ENCODE measurements at places on chromosomes 7 and 10.

GRCh38 chr7:151411551-151411950 is 1.7 kb upstream of the WDR86 start:
- DNase-seq = no peak

DNA sequence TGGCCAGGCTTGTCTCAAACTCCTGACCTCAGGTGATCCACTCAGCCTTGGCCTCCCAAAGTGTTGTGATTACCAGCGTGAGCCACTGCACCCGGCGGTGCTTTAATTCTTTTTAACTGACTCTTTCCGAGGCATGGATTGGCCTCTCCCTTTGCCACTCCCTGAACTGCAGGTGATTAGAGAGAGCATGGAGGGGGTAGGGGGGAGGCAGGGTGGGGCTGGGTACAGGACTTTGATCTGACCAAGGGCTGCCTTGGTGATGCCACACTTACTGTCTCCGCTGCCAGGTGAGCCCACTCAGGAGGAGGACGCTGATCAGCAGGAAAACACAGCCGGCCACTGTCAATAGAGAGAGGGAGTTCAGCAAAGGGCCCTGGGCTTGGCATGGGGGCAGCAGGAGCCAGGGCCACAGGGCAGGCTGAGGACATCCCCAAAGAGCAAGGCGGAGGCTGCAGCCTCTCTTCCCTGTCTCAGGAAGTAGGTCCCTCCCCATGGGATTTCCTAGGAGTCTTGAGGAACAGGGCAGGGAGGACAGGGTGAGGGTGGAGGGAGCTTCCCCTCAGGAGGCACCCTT is 40.5 kb upstream of the IL15RA start:
- DNase-seq = no peak

GRCh38 chr10:124612611-124613498 is 131.3 kb downstream of the FAM53B start:
- DNase-seq = no peak

DNA sequence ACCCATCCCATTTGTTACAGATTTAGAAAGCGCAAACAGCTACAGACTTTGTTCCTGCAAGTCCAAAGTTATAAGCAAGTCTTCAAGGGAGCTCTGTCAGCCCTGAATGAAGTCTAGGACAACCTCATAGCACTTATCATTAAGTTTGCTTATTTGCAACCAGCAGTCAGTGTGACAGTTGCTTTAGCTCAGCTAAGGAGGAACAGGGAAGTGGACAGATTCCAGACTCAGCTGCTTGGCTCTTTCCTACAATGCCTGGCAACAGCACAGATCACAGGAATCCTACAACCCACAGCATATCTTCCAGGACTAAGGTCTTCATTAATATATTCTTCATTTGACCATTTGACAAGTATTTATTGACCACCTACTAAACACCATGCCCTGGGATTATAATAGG is 17.4 kb upstream of the KIF5B start:
- no peak for DNase-seq

DNA sequence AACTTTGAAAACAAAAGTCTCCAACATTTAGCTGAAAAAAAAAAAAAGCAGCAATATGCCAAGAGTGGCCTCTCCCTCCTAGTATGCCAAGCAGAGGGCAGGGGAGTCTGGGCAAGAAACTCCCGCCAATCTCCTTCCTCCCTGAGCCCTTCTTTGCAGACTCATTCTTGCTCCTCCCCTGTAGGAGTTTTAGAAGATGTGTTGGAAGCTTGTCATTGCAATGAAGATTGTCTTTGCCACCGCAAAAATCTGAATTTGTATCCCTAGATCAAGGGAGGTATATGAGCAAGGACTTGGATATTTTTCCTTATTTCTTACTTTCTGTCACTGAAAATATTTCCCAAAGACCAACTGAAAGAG is 2.6 kb upstream of the TNS3 start:
- no peak for DNase-seq

DNA sequence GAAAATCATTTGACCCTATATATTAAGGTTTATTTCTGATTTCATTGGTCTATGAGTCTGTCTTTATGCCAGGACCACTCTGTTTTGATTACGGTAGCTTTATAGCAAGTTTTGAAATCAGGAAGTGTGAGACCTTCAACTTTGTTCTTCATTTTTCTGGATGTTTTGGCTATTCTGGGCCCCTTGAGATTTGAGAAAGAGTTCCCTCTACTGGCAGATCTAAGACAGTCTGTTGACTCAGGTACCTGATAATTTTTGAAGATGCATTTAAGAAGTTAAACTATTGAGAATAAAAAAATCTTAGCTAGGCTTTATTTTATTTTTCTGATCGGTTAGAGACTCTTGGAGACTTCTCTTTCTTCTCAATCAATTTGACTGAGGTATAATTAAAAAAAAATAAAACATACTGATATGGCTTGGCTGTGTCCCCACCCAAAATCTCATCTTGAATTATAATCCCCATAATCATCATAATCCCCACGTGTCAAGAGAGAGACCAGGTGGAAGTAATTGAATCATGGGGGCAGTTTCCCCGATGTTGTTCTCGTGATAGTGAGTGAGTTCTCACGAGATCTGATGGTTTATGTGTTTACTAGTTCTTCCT is 209.2 kb downstream of the SNX10 start:
- peak; percentile 49 for DNase-seq

DNA sequence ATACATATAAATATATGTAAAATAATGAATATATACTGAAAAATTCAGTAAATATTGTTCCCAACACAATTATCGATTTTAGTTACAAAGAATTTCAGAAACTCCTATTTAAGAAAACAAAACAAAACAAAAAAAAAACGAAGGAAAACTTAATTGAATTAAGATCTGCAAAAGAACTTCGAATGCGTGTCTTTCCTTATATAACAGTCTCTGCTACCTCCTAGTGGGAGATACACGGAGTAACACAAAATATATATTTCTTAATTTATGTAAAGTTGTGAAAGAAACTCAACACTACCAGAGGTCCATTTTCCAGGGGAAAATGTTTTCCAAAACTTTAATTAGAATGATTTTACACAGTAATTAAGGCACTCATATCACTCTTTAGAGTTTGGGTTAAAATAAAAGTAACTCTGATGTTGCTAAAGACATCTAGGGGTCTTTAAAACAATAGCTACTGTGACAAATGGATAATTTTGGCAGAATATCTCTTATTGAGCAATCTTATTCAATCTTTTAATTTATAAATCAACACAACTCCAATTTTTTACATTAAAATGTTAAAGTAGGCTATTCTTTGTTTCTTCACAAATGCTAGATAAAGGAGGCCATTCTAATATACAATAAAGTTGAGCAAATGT is 41.6 kb downstream of the NEBL start:
- DNase-seq = peak; percentile 10

GRCh38 chr7:43671521-43671920 is 57.8 kb downstream of the COA1 start:
- no peak for DNase-seq

DNA sequence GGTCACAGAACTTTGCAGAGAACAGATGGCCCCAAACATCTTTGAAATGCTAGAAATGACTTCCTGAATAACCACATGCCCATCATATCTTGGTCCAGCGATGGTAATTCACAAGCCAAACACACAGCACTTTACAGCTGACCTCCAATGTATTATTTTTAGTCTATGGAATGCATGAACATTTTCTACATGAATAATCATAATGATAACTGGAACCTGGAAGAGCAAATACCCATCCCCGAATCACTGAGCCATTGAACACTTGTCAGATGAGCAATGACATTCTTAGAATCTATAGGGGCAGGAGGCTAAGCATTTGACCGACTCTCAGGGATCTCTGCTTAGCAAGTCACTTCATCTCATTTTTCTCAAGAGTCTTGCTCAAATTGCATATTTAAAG is 167.3 kb downstream of the CREB5 start:
- DNase-seq = no peak

DNA sequence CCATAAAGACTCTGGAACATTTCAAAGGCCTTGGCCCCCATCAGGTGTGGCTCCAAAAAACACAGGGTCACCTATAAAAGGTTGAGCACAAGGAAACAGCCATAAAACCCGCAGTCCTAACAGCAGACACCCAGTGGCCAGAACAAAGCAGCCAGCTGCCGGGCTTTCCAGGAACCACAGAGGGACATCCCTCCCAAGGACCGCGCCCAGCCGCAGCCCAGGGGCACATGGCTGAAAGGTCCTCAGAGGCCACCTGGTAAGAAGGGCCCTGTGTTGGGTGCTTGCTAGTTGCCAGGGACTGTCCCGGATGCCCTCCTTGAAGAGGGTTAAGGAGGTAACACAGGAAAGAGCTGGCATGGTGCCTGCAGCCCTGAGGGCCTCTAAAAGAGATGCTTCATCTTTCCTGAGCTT is 32.7 kb downstream of the KCNMA1 start:
- no peak for DNase-seq

DNA sequence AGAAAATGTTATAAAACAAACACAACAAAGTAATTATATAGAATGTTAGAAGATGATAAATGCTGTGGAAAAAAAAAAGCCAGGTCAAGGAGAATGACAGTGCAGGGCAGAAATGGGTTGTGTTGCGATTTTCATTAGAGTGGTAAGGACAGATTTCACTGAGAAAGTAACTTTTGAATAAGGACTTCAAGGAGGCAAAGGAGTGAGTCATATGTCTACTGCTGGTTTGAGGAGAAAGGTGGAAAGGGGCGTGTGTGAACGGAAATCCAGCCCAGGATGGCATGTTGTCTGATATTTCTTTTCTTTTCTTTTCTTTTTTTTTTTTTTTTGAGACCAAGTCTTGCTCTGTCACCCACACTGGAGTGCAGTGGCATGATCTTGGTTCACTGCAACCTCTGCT is 12.3 kb upstream of the DLD start:
- DNase-seq = no peak

DNA sequence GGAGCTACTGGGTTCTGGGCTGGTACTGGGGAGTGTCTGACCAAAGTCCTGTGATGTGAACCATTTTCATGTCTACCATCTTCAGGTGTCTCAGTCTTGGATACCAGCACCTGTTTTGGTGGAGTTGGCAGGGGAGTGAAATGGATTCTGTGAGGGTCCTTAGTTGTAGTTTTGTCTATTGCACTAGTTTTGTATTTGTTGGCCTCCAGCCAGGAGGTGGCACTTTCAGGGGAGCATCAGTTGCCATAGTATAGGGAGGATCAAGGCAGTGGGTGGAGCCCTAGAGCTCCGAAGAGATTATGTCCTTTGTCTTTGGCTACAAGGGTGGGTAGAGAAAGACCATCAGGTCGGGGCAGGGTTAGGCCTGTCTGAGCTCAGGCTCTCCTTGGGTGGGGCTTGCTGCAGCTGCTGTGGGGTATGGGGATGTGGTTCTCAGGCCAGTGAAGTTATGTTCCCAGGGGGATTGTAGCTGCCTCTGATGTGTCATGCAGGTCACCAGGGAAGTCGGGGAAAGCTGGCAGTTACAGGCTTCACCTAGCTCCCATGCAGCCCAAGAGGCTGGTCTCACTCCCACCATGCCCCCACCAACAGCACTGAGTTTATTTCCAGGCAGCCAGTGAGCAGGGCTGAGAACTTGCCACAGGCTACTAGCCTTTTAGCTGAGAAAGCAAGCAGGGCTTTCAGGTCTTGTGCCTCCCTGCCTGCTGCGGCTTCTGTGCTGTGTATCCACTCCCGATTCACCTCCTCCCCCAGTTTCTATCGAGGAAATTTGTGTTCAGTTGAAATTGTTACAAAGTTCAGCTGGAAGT is 153.1 kb downstream of the ZNF365 start:
- DNase-seq = no peak

- DNase-seq = peak; percentile 76
Measured at GRCh38 chr10:102450374-102451104, 804 bp downstream of the C10orf95 start.

- no peak for DNase-seq
Measured at GRCh38 chr7:94253686-94254085, 141.0 kb upstream of the COL1A2 start.

DNA sequence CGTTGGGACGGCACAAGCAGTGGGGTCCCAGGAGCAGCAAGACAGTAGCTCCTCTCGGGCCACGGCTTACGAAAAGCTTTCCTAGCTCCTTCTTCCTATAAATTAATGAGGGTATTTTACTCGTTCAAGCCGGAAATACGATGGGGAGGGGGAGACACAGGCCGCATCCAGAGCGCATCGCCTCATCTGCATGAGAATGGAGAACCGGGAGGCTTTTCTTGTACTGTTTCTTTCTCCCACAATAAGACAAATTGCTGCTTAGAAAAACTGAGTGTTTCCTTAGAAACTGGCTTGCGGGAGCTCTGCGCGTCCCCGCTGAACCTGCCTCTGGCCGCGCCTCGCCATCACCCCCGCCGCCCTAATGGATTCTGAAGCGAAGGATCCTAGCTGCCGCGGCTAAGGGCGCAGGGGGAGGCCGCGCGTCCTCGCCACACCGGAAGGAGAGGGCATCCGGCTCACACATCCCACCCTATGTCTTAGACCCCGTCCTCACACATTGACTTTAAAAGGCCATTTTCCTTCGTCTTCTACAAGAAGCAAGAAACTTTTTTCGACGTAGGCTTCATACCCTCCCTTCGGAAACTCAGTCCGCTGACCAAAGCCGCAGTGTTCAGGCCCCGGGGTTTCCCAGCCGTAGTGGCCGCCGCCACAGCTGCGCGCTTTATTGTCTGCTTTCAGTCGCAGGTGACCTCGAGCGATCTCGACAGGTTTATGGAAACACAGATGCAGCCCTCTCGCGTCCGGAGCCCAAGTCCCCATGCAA is 8.8 kb downstream of the NXPH1 start:
- no peak for DNase-seq

DNA sequence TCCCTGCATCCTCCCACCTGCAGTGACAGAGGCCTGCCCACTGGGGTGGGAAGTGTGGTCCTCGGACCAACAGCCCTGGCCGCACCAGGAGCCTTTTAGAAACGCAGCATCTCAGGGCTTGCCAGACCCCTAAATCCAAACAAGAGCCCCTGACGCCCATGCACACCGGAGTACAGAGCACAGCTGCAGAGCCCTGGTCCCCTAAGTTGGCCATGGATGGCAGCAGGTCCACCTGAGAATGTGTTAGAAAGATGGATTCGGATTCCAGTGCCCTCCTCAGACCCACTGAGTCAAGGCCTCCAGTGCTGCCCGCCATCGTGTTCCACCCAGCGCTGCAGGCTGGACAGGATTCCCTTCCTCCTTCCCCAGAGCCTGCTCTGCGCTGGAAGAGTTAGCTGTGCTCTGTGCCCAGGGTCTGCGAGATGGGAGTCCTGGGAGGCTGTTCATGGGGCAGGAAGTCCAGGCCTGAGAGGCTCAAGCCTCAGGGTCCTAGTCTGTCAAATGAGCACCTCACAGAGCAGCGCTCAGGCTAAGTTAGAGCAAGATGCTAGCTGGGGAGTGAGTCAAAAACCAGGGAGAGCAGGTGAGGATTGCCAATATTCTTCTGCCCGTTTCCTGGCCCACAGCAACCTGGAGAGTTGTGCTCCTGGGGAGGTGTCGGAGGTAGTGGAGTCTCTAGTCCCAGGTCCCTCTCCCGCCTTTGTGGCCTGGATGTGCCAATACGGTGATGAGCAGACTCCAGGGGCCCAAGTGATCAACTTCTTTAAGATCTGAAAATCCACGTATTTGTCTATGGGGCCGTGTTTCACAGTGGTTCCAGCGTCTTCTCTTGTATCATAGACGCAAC is 95.9 kb upstream of the GPR26 start:
- DNase-seq = no peak

- DNase-seq = no peak
Measured at GRCh38 chr7:44469461-44470134, 20.9 kb downstream of the NUDCD3 start.

GRCh38 chr10:113129117-113129516 is 179.1 kb downstream of the TCF7L2 start:
- DNase-seq = no peak

All from RWPE1 (cell line).